ENCODE measurements at places on chromosomes 5 and 9. TPM values are rescaled to one million over a fixed set of nuclear protein-coding genes. Genes with fewer than 3 reads are reported as not detected.

- DNase-seq: peak; percentile 65
Measured at GRCh38 chr9:111945216-111945615, 48.6 kb downstream of the UGCG start.

GRCh38 chr9:14278291-14278721 is 35.6 kb downstream of the NFIB start:
- no peak for DNase-seq

DNA sequence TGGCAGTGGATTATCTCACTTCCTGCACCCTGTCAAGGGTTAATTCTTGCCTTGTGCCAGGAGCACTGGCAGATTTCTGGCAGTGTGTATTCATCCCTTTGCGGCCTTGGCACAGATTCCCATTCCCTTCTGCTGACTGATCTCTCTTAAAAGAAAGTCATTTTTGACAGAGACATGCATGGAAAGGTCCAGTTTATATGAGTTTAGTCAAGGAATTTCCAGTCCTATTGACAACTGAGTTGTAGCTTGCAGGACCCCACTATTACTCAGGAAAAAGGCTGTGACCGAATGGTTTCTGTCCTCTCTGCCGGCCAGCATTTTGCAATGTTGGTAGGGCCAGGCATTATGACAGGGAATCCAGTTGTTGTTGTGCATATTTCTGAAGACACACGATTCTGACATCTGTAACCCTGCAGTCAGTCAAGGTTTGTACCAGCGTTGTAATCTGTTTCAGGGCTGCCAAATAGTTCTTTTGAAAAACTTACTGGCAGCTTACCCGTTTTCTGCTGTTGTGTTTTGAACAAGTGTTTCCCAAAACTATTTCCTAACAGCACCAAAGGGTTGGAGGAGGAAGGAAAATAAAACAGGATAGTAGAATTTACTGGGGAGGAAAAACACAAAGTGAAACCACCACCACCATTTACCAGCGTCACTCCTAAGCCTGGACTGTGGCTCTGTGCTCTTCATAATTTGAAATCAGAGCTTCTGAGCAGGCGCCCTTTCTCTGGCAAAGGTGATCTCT is 243.4 kb upstream of the KLF4 start:
- no peak for DNase-seq

DNA sequence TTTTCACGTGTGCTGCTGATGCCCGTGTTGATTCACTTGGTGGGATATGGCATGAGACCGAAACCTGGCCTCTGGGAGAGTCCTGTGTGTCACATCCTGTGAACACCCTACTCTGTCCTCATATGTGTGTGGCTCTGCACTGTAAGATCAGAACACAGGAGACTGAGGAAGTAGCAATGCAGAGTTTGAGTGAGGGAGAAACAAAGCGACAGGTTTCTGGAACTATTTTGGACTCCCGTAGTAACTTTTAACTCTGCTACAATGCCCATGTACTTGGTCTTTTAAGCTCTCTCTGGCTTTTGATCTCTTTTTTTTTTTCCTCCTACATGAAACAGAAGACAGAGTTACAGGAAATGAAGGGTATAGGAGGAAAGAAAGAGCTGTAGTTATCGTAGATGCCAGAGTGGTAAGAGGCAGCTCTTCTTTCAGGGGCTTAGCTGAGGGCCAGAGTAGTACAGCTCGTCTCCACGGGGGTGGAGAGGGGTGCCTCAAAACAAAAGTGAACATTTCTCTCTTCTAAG is 26.6 kb downstream of the GRAMD2B start:
- DNase-seq: peak; percentile 79

DNA sequence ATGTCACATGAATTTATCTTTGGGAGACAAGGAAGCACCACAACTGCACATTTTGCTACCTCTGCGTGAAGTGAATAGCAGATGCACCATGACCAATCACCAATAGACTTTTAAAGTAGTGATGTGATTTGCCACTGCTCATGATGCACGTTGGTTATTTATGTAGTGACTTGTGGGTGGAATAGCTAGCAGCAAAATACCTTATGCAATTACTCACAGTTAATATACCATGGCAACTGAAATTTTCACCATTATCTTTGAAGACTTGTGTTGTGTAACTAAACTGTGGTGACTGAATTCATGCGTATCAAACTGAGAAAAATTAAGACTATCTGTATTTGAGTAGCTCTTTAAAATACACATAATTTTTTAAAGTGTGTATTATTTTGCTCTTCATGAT is 46.2 kb upstream of the TUSC1 start:
- no peak for DNase-seq

GRCh38 chr9:109821711-109822110 is 41.7 kb downstream of the PALM2AKAP2 start:
- DNase-seq: no peak

DNA sequence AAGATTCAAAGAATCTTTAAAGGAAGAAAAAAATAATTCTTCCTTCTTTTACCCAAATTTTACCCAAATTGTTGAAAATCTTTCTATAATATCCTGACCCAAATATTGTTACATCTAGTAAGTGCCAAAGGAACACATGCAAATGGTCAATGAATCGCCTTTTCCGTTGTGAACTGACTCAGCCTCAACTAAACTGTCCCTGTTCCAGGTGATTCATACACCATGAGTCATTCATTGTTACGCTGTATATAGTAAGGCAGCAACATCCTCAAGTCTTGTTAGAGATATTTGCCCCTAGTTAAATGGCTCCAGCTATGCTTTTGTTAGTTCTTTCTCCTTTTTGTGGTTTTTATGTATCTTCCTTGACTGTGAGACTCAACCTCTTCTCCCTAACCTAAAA is 9.7 kb downstream of the PTGER4 start:
- peak; percentile 34 for DNase-seq

Gene RANBP6
- 26.3 TPM for polyA plus RNA-seq

Gene GLRA1
- not detected for polyA plus RNA-seq

Gene C9orf153
- polyA plus RNA-seq: 1.2 TPM

Gene BTNL8
- not detected for polyA plus RNA-seq

Gene DTWD2
- polyA plus RNA-seq: 5.1 TPM

Data from GM12878 (cell line).